Stimulated activated CD4-positive, alpha-beta T cell treated with anti-CD3 and anti-CD28 coated beads, TNF-alpha, amount 100 ng/mL, for 48 hours (primary cell): ENCODE measurements at places on chromosomes 2 and 18.

DNA sequence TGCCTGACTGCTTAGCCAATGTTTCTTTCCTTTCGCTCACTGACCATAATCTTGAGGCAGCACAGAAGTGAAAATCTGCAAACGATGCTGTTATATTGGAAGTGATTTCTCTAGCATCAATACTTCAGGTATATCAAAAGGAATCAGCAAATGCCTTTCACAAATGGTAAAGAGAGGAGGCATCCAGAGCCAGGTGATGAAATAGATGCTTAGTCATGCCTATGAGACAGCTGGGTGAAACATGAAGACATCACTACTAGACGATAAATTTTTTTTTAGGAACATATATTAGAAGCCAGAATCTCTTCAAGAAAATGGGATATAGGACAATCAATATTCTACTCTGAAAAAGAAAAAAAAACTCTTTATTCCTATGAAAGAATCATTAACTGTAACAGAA lies 249.2 kb upstream of the SLC39A10 start:
- no peak for DNase-seq

GRCh38 chr18:44358402-44358801 lies 322.3 kb upstream of the SETBP1 start:
- DNase-seq, result no peak

DNA sequence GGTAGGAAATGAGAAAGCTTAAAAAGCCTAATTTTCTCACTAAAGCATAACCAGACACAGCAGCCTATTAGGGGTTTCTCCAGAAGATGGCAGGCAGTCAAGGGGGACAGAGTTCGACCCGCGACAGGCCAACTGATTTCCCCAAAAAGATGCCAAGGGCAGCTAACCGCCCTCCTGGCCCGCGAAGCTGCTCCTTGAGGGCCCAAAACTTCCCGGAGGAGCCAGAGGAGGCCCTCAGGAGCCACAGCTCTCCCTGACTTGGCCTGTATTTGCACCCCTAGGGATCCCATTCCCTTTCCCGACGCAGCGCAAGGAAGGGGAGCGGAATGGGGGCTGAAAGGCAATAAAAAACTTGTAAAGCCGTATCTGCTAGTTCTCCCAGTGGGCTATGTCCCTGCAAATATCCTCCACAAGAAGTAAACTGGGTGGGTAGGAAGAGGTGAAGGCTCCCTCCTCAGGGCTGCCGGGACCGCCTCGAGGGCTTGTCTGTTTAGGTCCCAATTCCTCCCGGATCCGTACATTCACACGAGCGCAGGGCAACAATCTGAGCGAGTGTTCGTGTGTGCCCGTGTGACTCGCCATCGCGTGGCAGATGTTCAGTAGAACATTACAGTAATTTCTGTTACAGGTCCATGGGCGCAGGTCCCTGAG lies 756 bp upstream of the NAGK start:
- DNase-seq, result no peak

DNA sequence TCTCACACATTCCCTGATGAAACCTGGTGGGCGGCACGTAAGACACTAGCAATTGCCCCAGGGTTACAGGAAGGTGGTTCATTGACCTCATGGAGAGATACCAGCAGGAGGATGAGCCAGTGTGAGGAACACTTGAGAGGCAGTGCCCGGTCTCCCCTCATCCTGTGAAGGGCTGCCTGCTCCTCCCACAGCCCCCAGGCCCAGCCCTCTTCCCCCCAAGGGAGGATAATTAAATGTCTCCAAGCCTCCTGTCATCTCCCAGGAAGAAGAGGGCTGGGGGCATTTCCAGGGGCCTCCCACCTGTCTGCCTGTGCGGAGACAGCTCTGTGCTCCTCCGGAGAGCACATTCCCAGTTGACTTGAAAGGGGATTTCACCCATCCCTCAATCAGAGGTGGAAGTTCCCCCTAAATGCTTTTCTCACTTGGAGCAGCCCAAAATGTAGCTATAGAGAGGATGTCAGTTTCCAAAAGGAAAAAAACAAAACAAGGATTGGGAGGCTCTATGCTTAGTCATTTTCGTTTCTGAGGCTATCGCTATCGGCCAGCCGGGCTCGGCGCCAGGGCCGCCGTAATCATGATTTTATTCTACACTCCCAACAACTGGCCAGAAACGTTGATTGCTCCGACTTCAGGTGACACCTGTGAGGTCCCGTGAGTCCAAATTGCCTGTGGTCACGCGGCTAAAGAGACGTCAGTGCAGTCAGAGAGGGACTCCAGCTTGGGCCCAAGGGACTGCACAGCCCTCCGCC lies 7.1 kb downstream of the KCNF1 start:
- no peak for DNase-seq

GRCh38 chr2:6444514-6444913 lies 421.2 kb downstream of the CMPK2 start:
- no peak for DNase-seq

DNA sequence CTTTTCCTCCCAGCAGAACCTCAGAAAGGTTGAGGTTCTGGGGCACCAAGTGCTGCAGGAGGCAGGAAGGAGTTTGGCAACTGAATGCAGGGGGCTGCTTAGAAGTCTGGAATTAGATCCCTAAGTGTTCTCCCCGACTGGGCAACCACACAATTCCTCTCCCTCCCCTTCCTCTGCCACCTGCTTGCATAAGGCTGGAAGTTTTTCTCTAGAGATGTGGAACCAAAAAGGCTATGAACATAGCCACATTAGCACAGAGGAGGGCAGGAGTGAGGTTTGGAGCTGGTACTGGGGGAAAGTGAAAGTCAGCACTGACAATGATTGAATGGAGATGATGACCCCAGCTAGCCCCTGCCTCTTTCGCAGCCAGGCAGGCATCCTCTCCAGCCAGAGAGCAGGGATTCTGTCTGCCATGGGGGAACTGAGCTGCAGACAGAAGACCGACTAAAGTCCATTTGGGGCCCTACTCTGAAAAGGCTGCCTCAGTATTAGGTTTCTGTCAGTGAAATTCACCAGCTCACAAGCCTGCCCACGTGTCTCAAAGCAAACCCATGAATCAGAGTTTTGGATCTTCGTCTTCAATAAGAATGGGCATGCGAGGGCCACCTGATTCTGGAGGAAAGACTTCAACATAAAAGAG lies 87.9 kb upstream of the ITGA6 start:
- DNase-seq, result no peak

GRCh38 chr2:237507512-237507911 lies 20.5 kb downstream of the MLPH start:
- DNase-seq, result no peak

- DNase-seq, result no peak
Measured at GRCh38 chr2:238290091-238290509, 1.7 kb upstream of the PER2 start.

DNA sequence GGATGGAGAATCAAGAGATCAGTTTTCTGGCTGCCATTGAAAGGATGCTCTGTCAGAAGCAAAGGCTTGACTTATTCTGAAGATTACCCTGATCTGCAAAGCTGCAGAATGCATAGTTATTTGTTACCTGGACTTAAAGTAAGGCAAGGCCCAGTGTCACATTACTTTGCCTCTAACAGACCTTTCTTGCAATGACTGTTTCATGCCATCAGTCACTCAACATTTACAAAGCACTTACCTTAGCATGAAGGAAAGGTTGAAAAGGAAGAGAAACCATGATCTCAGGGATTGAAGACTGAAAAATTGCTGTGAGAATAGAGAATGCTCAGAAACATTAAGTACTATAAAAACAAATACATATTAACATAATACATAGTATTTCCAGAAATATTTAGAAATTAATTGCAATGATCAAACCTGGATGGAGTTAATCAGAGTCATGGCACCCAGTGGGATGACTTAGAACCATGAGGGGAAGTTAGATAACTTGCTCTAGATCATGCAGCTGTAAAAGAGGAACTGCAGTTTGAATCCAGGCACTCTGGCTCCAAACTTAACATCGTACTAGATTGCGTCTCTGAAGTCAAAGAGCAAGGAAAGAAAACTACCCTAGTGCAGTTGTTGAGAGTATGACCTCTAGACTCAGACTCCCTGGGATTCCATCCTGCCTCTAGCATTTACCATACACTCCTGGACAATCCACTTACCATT lies 26.5 kb upstream of the FAM117B start:
- no peak for DNase-seq

DNA sequence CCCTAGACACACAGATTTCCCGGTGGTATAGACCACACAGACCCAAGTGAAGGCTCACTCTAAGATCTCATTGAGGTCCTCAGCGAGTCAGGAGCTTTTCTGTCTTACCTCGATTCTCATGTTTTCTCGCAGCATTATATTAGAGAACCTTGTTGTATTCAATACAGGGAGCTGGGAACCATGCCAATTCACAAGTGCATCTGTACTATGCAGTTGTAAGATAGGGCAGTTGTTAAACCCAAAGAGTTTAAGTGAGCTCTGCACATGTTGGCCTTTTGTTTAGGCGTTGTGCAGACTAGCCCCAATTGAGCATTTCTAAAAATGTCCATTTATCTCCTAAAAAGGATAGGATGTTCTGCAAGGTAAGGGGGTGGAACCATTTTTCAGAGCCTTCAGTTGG lies 59.6 kb downstream of the FEZ2 start:
- no peak for DNase-seq

DNA sequence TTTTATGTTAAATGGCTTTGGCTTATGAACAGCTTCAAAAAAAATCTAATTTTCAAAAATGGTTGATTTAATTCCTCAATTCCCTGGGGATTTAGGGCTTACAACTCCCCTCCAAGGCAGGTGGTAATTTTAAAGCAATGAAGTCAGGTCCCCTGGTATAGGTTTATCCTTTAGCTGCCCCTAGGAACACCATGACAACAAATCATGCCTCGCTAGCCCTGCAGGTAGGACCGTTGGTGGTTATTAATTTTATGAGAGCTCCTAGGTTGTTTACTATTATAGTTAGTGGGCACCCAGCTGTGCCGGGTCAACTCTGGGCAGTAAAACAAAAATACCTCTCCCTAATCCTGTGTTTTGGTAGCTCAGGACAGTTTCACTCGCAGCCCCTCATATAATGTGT lies 26.2 kb upstream of the MBOAT2 start:
- DNase-seq, result no peak

DNA sequence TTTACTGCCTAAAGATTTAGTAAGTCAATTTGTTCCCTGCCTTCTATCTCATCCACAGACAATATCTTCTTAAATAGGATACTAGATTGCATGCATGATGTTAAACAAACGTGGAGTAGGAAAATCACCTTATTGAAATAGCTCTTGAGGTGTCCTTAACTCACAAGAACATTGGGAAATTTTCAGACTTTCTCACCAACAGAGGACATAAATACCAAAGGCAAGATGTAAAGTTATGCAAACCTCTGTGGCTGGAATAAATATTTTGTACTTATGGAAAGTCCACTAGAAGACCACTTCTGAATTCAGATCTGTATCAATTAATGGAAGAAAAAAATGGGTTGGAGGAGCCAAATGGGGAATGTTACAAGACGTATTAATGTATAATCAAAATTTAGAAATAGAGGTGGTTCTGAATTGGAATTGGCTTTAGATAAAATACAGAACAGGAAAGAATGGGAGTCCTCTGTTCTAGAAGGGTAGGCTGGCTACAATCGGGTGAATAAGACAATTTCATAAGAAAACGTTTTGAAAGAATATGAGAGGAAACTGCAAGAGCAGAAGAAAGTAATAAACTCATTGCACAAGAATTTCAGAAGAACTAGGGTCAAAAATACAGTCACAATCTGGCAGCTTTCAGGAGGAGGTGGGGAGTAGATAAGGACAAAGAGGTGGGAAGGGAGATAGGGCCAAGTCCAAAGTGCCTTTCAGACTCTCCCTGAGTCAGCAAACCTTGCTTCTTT lies 69.3 kb upstream of the FN1 start:
- DNase-seq, result no peak

- DNase-seq, result no peak
Measured at GRCh38 chr2:83596592-83597282, 862.3 kb downstream of the SUCLG1 start.

GRCh38 chr18:41687138-41687537 lies 267.9 kb upstream of the PIK3C3 start:
- no peak for DNase-seq

DNA sequence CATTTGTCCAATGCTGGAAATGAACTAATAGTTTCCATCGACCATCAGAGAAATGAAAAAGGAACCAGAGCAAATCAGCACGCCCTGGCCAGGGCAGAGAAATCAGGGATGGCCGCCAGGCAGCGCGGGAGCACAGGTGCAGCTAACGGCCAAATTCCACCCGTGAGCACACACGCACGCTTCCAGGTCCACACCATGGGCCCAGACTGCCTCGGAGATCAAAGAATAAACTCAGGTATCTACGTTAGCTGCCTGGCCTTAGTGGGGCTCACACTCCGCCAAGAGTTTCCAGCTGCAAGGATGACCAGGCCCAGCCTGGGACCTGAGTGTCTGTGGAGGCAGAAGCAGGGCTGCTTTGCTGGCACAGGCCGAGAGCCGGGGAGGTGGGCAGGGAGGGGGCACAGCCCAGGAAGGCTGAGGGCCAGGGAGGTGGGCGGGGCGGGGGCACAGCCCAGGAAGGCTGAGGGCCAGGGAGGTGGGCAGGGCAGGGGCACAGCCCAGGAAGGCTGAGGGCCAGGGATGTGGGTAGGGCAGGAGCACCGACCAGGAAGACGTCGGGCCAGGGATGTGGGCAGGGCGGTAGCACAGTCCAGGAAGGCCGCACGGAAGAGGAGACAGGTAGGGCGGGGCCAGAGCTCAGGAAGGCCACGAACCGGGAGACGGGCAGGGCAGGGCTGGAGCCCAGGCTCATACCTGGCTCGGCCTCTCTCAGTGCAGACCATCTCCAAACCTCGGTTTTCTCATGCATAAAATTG lies 43.2 kb upstream of the SALL3 start:
- no peak for DNase-seq

GRCh38 chr18:71398531-71398930 lies 1109.7 kb downstream of the SOCS6 start:
- DNase-seq, result no peak

GRCh38 chr18:27942706-27943105 lies 234.2 kb downstream of the CDH2 start:
- DNase-seq, result no peak

GRCh38 chr2:106771811-106772210 lies 114.2 kb downstream of the ST6GAL2 start:
- DNase-seq, result no peak

GRCh38 chr2:139918982-139919381 lies 1138.8 kb upstream of the NXPH2 start:
- DNase-seq, result no peak

GRCh38 chr2:160197587-160197986 lies 2.5 kb downstream of the ITGB6 start:
- no peak for DNase-seq

DNA sequence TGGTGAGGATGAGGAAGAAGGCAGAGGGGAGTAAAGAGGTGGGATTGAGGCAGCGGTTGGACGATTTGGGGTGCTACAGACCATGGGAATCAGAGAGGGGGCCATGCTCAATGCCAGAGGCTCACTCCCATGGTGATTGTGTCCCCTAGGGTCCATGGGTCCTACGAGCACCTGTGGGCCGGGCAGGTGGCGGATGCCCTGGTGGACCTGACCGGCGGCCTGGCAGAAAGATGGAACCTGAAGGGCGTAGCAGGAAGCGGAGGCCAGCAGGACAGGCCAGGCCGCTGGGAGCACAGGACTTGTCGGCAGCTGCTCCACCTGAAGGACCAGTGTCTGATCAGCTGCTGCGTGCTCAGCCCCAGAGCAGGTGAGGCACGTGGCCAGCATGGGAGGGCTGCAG lies 5.2 kb downstream of the CAPN10 start:
- no peak for DNase-seq

- DNase-seq, result no peak
Measured at GRCh38 chr2:219656526-219656925, 29.1 kb downstream of the SLC4A3 start.

- no peak for DNase-seq
Measured at GRCh38 chr2:175852879-175853615, 149.0 kb downstream of the LNPK start.
